ENCODE measurements at places on chromosomes 5 and 9.

GRCh38 chr9:127979333-127980059 lies 1.3 kb downstream of the EEIG1 start:
- no peak for DNase-seq

DNA sequence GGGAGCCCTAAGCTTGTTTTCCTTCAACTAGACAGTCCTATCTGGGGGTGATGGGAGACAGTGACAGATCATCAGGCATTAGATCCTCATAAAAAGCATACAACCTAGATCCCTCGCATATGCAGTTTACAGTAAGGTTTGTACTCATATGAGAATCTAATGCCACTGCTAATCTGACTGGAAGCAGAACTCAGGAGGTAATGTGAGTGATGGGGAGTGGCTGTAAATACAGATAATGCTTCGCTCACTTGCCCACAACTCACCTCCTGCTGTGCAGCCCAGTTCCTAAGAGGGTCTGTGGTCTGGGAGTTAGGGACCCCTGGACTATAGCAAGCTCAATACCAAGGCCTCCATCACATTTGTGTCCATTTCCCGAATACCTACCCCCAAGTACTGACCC lies 260.5 kb downstream of the CDK5RAP2 start:
- no peak for DNase-seq

DNA sequence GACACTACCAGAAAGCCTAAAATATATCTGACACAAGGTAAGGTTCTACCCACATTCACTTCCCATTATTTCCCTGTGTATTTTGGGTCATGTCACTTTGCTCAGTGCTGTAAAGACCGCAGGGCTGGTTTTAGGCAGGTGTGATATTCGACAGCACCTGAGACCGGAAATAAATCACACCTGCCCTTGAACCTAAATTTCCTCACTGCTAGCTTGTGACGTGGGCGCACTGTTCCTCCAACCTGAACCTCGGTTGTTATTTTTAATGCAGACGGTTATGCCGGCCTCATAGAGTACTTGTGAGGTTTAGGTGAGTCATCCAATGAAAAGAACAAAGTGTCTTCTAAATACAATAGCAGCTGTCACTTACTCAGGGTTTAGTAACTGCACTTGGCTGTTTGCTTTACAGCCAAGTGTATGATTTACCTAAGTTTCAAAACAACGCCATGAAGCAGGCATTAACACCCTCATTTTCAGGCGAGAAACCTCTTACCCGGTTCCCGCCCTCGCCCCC lies 20.7 kb upstream of the ZNF782 start:
- DNase-seq = no peak

DNA sequence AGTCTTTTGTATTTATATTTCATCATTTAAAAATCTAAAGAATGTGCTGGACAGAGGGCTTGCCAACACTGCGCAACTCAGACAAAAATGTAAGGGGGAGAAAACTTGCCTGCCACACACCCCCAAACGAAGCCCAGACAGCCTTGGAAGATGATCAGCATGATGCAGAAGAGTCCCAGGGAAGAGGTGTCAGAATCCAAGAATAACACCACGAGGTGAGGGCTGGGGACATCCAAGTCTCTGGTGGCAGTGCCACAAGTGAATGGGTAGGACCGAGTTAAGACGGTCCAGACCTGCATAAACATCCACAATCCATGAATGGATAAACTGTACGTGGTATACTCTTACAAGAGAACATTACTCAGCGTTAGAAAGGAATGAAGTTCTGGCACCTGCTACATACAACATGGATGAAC lies 10.4 kb downstream of the EPB41L4B start:
- no peak for DNase-seq

DNA sequence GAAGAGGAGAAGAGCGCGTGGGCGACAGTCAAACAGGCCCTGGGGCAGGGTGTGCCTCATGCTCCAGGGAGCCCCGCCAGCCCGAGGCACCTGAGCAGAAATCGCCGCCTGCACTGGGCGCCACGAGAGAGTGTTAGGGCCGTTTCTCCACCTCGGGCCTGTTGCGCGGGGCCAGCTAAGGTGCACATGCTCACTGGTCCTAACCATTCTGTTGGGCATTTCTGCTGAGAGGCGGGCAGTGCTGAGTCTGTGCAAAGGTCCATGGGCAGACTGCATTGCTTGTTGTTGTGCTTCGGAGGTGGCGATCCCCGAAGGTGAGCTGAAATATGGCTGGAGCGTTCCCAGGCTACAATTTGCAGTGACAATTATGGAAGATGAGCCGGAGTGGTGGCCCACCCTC lies 367.8 kb upstream of the SPATA31A5 start:
- no peak for DNase-seq

DNA sequence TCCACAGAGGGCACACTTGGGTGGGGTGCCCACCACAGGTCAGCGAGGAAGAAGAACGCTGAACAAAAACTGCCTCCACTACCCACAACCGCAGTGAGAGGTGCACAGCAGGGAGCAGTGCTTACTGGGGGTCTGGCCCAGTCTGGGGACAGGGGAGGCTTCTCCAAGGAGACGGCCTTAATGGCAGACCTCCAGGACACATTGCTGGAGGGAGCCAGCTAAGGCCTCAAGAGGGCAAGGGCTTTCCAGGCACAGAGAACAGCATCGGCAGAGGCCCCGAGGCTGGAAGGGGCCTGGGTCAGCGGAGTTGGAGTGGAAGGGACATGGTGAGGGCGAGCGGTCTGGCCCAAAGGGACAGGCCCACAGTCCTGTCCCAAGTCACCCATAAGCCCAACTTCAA lies 8.3 kb upstream of the DPM2 start:
- DNase-seq = no peak

Data from NCI-H1694 (cell line).